Activated T-cell treated with anti-CD3 and anti-CD28 coated beads, Interleukin-2, amount 50 U/mL, for 72 hours (primary cell): ENCODE measurements at places on chromosomes 2 and 18.
A peak's percentile ranks its signal among the peaks of the same experiment; 100 is the strongest.

GRCh38 chr2:72115110-72116080 lies 32.3 kb downstream of the CYP26B1 start:
- no peak for DNase-seq

- no peak for DNase-seq
Measured at GRCh38 chr18:41165625-41166024, 789.4 kb upstream of the PIK3C3 start.

DNA sequence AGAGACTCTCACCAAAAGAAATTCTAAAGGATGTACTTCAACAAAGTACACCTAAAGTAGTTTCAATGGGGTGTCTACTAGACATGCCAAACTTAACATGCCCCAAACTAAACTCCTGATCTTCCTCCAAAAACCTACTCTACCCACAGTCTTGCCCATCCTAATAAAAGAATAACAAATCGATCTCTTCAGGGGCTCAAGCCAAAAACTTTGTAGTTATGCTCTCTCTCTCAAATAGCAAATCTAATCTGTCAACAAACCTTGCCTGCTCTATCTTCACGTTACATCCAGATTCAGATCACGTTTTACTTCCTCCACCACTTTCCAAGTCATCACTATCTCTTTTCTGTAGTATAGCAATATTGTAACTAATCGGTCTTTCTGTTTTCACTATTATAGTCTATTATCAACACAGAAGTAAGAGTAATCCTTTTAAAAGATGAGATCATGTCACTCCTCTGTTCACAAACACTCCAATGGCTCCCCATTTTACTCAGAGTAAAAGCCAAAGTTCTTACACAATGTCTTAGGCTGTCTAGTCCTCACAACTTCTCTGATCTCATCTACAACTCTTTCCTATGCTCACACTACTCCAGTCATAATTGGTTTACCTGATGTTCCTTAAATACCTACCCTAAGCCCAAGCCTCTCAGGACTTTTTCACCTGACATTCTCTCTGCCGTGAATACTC lies 79.9 kb downstream of the THADA start:
- no peak for DNase-seq

DNA sequence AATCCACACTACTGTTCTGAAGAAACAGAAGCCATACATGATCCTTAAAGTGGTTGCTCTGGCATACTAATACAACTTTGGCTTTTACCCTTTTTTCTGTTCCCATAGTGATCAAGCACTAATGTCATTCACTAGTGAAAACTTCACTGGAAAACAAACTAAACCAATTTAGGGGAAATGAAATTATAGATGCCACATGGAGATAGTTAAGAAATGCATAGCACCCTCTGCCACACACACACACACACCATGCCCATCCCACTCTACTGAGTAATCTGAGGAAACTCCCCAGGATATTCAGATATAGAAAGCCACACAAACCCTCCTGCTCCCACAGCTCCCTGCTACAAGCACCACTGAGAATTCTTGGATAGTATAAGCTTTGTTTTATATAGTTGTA lies 39.1 kb downstream of the SLC3A1 start:
- no peak for DNase-seq

DNA sequence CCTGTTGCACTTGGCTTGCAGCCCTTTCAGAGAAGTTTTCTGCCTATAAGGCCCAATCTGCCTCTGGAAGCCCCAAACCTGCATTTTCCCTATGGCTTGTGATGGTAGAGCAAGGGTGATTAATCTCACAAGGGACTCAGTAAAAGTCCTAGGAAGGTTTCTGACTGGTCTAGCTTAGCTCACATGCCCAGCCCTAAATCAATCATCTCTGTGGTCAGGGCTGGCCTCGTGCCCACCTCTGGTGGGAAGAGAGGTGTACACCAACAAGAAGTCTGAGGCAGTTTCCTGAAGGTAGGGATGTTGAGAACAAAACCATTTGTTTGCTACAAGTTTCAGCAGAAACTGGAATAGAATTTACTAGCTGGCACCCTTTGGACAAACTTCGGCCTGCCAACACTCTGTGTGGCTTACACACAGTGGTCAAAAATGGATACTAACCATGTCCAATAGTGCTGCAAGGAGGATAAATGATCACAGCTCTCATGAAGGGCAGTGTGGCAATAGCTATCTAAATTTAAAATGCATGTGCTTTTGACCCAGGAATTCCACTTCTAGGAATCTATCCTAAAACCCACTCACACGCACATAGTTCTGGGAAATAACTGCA lies 96.4 kb downstream of the EN1 start:
- DNase-seq = no peak

GRCh38 chr2:149160701-149161217 lies 122.3 kb downstream of the LYPD6B start:
- peak; percentile 21 for DNase-seq

DNA sequence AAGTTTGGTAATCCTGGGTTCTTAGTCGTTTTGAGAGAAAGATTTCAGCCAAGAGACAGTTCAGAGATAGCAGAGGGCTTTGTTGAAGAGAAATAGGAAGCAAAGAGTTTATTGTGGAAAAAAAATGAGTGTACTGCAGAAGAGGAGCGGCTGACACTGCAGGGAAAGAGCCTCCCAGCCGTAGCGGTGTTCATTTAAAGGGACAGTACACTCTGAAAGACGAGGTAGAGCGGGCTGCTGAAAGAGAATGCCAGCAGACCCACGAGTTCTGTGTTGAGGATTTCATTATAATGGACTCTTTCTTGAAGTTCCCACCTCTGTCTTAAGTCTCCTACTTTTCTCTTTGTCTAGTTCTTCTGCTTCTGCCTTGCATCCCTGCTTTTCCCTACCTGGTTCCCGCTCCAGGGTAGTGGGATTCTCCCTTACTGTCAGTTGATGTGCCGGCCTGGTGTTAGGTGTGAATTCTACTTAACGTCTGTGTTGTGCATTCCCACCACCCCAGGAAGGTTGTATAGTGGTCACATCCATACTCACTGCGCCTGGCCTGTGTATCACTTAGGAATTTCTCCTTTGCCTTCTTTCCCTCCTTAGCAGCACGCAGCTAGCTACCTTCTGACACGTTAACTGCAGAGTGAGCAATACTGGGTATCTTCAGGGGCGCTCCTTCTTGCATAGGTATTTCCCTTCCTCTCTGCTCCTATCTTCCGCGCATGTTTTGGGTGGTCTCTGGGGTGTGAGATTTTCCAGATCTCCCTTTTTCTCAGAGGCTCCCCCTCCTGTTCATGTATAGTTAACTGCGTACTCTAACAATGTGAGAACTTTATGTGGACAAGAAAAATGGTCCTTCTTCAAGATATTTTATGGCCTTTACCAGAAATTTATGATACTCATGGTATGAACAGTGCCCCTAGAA lies 164.5 kb downstream of the PTH2R start:
- DNase-seq = no peak

DNA sequence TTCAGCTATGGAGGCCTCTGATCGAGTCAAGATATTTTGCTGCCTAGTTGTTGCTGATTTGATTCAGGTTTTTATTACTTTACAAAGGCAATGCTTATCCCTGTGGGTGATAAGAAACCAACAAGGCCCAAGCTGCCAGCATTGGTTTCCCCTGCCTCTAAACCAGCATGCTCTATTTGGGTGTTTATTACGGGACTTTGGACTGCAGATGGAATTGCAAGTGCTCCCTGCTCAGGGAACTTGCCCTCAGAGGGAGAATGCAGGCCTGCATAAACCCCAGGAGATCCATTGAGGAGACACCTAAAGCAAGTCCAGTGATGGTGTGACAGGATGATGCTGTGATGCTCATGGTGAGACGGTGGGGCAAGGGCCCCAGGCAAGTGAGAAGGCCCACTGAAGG lies 172.1 kb downstream of the VAPA start:
- no peak for DNase-seq

DNA sequence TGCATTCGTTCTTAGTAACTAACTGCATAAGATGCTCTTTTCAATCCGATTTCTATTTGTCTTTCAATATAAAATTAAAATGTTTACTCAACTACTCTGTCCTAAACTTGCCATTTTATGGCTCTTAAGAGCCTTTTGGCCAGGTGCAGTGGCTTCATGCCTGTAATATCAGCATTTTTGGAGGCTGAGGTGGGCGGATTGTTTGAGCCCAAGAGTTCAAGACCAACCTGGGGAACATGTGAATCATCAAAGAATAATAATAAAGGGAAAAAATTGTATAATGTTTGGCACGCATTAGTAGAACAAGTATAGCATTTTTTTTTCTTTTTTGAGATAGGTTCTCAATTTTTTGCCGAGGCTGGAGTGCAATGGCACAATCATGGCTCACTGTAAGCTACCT lies 92.5 kb downstream of the C2orf74 start:
- no peak for DNase-seq

GRCh38 chr2:96977631-96978195 lies 8.7 kb downstream of the FAM178B start:
- no peak for DNase-seq

- DNase-seq = peak; percentile 83
Measured at GRCh38 chr2:219277703-219278654, 1.2 kb upstream of the DNAJB2 start.

GRCh38 chr2:226325526-226325925 lies 474.1 kb downstream of the IRS1 start:
- no peak for DNase-seq

GRCh38 chr18:70197026-70197425 lies 8.5 kb downstream of the RTTN start:
- DNase-seq = no peak

DNA sequence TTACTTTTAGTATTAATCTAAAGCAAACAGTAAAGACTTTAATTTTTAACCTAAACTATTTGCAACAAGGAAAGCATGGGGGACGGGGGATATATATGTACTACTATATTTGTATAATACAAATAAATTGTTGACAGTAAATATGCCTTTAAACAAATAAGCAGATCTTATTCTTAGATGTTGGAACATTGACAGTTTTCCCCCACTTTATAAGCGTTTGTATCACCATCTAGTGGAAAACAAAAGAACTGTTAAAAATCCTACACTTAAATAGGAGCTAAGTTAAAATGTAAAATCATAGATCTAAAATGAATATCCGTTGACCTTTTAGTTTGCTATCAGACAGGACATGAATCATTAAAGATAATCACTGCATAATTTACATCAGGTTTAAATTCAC lies 50.0 kb downstream of the RBBP8 start:
- DNase-seq = no peak

GRCh38 chr2:6924924-6925409 lies 7.8 kb downstream of the RNF144A start:
- no peak for DNase-seq

GRCh38 chr2:170763232-170763631 lies 6.9 kb upstream of the ERICH2 start:
- DNase-seq = no peak

DNA sequence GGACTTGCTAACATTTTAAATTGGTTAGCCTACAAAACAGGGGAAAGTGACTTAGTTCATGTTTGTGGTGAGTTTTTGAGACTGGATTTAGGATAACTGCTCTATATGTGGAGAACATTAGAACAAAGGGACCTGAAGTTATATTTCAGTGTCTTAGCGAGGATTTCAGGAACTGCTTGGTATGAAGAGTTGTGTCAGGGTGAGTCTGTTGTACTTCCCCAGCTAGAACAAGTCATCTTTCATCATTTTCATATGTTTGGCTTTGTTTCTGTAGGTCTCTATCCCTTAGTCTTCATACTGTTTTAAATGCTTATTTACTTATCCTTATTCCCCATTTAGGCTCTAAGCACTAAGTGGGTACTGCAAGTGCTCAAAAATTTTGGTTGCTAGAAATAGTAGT lies 41.9 kb downstream of the KCMF1 start:
- DNase-seq = no peak

DNA sequence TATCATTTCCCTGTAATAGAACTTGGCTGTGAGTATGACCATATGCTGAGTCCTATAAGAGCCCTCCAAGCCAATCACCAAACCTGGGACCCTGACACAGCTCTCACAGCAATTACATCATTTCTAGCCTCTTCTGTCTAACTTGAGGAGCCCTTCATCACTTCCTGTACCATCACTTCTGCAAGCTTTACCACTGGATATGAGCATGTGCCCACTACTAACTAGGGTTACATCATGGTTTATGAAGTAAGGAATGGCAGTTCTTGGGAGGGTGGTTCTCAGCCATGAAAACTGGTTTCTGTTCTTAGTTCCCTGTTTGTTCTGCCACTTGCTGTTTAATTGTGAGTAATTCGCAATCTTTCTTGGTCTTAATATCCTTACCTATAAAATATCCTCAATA lies 31.0 kb upstream of the EPB41L3 start:
- DNase-seq = no peak

GRCh38 chr18:63963615-63964256 lies 6.1 kb upstream of the SERPINB8 start:
- DNase-seq = peak; percentile 37

DNA sequence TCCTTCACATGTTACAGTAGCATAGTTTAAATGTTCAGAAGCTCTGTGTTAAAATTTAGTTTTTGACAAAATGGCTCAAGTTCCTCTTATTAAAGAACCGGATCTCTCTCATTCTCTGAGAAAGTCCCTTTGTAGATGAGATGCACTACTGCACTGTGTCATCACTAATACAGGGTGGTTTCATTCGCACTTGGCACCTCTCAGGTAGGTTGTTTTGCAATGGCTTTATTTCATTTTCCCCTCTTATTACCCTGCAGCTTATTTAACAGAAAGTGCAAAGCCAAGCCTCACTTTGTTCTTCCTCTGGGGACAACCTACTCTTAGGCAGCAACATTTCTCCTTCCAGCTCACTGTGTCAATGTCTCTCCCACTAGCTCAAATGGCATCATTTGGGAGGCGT lies 185.1 kb downstream of the DLGAP1 start:
- no peak for DNase-seq

GRCh38 chr2:76194031-76194775 lies 483.5 kb upstream of the GCFC2 start:
- no peak for DNase-seq

DNA sequence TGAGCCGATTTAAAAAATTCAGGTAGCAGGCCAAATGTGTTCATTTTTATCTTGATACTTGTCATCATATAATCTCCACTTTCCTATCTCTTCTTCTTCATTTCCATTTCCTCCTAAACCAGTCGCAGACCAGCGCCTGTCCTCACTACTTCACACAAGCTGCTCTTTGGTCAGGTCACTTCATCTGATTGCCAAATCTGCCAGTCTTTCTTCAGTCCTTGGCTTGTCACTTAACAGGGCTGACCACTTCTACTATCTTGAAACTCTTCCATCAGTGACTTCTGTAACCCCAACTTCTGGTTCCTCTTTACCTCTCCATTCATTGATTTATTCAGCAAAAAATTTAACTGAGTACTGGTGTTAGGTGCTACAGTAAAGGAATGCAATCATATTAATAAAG lies 18.0 kb upstream of the SPRED2 start:
- no peak for DNase-seq

- no peak for DNase-seq
Measured at GRCh38 chr18:36610661-36611060, 218.1 kb downstream of the TPGS2 start.

GRCh38 chr2:69581774-69582581 lies 61.6 kb downstream of the AAK1 start:
- DNase-seq = no peak

DNA sequence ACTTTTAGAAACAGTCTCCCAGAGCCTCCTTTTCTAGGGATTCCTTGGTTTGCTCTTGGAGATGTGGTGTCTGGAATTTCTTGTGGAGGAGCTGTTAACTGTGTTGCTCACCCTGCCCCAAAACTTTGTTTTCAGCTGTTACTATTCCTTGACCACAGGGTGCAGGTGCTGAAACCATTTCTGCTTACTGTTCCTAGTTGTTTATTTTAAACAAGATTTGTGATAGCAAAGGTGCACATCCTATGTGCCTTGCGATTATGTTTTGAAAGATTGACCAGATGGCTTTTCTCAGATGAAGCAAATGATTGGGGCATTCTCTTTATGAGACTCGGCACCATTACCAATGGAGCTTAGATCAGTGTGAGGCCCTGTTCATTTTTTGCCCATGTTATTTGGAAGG lies 111.2 kb downstream of the RAB3GAP1 start:
- DNase-seq = no peak
